ENCODE measurements at places on chromosomes 5 and 9.

DNA sequence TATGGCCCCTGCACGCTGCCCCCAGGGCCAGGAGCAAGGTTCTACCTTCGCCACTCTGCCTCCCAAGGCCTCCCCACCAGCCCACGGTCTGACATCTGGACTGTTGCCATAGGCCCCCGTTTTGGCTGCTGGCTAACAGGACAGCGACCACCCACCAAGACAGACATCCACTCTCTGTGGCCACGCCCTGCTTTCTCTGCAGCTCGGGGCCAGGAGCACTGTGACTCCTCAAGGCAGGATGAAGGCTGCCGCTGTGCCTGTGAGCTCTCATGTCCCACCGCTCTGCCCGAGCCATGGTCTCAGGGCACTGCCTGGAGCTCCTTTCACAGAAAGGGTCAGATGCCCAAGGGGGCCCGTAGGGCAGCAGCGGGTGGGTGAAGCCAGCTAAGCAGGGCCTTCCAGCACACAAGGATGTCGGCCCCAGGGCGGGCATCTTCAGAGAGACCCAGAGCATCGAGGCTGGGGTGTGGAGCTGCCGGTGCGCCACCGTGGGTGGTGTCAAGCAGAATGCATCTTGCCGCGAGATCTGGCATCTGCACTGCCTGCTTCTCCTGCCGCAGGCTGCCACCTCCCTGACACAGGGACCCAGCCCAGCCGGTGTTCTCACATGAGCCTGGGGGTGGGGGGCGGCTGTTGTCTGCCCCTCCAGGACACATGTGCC lies 92.2 kb upstream of the ADAMTS2 start:
- no peak for DNase-seq

DNA sequence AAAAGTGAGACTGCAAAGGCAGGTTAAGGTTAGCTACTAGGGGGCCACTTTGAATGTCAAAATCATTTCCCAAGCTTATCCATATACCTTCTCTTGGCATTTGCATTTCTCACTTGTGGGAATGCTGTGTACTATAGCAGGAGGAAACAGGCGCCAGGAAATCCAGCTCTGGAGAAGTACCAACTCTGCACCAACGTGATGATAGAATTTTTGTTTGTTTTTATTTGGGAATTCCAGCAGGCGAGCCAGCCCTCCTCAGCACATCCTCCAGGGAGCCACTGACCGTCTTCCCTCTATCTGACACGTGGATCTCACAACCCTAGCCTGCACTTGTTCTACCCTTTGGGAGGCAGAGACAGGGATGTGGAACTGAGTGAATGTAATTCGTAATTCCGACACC lies 318.0 kb downstream of the ACTL7B start:
- DNase-seq, result no peak

DNA sequence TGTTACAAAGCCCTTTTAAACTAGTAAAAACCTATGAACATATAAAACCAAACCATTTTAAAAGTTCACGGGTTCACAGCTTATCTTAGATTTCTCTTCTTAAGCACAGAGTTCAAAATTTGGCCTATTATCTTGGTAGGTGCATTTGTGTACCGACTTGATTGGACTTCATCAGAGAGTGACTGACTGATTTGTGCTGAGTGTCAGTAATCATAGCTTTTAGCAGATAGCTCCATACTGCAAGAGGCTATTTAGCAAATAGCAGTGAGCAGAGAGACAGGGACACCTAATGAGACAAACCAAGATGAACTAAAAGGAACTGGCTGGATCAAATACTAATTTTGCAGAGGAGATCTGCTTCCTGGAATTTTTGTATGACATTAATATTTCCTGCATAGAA lies 274.5 kb downstream of the PRR16 start:
- DNase-seq, result no peak

- no peak for DNase-seq
Observed at GRCh38 chr5:117893211-117893610, 1095.1 kb downstream of the DTWD2 start.

- no peak for DNase-seq
Observed at GRCh38 chr5:59285300-59286016, 608.1 kb downstream of the PDE4D start.

- no peak for DNase-seq
Observed at GRCh38 chr9:137613259-137613658, 5.5 kb upstream of the EHMT1 start.

GRCh38 chr5:14745753-14746152 lies 81.2 kb downstream of the OTULIN start:
- DNase-seq, result peak; percentile 6

DNA sequence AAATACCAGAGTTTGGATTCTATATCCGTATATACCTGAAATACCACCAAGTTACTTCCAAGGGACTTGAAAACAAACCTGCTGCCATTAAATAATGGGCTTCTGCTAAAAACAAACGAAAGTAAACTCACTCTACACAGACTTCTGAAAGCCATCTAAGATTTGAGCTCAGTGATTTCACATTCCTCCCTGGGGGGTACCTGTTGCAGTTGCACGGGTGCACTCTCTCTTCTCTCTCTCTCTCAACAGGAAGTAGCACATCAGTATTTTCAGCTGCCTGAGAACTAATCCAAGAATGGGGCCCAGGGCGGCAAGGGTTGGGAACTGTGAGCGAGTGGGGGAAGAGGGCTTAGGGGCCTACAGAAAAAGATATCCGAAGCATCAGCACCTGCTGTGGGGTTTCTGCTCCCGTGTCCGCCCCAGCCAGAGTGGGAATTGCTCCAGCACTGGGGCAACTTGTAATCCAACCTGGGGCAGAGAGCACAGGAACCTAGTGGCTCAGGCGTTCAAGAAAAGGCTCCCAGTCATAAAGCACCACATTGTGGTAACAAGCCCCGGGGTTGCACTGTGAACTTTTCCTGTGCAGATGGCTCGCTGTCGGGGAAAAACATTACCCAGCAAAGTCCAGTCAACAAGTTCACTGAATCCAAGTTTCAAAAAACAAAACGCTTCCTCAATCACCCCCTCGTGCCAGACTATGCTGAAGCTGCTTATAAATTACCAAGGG lies 99.8 kb downstream of the EFNA5 start:
- no peak for DNase-seq

DNA sequence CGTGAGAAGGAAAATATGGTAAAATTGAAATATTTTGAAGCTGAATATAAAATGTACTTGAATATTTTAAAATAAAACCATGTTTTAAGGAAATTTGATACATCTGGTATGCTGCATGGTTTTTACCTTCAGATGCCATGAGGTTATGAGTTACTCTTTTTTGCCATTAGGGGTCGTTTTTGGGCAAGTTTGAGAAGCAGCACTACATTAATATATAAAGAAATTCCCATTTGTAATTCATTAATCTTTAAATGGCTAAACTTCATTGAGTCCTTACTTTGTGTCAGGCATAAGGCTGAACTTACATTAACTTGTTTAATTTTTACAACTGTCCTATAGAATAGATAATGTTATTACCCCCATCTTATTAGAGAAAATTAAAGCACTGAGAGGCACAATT lies 152.3 kb downstream of the KDM4C start:
- DNase-seq, result no peak

DNA sequence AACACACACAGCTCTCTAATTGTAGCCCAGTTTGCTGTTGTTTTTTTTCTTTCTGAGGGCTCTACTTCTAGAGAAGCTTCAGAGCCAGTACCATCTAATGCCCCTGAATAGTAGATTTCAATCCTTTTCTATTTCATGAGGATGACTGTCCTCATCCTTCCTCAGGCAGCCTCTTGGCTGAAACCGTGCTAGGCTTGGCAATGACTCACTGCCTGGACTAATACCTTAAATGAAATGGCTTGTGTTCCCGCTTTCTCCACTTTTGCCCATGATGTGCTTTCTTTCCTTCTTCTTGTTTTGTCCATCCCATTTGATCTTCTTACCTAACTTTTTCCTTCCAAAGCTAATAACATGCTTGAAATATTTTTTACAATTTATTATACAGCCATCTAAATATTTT lies 80.1 kb downstream of the ITGA1 start:
- no peak for DNase-seq

GRCh38 chr5:173454736-173455598 lies 126.8 kb upstream of the STC2 start:
- no peak for DNase-seq

DNA sequence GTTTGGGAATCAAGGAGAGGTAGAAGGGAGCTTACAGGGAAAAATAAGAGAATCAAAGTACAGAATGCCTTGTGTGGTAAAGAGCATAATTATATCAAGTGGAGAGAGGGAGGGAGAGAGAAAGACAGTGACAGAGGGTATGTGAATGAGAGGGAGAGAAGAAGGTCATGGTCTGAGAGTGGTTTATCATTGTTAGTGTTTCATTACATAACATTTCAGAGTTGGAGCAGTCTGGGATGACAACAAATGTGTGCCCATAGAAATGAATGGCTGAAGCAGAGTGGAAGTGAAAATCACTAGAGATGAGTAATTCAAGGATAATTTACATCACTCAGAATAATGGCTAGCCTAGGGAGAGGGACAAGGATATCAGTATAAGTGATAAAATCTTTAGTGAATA lies 799.2 kb downstream of the TLE1 start:
- DNase-seq, result no peak

- DNase-seq, result no peak
Observed at GRCh38 chr5:110463106-110463505, 263.4 kb downstream of the TMEM232 start.

DNA sequence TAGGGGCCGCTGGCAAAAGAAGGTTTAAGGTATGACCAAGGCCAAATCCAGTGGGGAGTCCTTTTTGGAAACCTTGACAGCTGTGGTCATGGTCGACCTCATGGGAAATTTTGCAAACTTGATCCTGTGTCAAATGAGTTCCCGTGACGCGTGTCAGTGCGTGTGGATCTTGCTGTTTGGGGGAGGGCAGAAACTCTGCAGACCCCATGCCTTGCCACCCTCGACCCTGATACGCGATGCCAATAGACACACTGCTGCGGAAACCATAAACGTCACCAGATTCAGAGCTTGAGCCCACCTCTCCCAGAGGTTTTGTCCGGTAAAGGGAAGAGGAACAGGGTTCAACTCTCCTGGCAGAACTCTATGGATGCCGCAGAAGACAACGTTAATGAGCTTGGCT lies 104.7 kb downstream of the ADAMTS2 start:
- no peak for DNase-seq

All from activated CD8-positive, alpha-beta memory T cell treated with anti-CD3 and anti-CD28 coated beads for 4 hours (primary cell).